ENCODE measurements at places on chromosomes 11 and 22.

DNA sequence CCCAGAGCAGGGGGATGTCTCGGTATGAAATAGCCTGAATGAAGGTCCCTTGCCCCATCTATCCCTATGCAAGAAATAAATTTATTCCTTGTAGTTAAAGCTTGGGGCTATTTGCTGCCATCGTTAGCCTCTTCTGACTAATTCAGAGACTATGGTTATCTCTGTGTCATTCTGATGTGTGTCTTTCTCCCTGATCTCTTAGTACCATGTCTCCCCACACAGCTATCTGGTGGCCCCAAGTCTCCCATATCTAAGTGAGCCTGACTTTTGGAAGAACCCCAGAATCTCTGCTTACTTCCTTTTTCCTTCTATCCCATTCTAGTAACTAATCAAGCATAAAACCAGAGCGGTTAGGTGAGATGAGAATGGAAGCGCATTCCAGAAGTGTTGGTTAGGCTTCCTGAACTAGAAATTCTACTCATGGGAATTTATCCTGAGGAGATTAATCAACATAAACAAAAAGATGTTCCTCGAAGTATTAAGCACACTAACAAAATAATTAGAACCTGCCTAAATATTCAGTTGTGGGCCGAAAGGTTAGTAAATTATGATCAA is 71.4 kb upstream of the BMAL1 start:
- H3K36me3 ChIP-seq: no peaks in the 10 kb centered on the region
- H3K4me3 ChIP-seq: no peak overlapping the region

DNA sequence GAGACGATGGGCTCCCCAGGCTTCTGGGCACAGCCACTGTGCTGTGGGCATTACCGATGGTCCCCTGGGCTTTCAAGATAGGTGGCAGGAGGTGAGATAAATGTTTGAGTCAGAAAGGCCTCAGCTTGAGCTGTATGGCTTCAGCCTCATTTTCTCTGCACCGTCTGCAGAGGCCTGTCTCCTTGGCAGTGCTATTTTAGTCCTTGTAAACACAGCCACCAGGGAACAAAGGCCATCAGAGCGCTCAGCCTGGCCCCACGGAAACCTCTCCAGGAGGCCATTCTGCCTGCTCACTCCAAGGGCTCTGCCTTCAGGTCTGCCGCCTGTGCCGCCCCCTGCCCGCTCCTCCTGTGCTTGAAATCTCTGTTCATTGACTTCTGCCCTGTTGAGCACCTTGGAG is 1424.9 kb downstream of the TBC1D22A start:
- H3K27ac ChIP-seq: no peak overlapping the region
- no peak for DNase-seq
- H3K36me3 ChIP-seq: no peaks in the 10 kb centered on the region

GRCh38 chr11:1746511-1746931 is 3.9 kb downstream of the IFITM10 start:
- H3K27ac ChIP-seq: peak overlapping the region; percentile 9
- DNase-seq: peak; percentile 76
- no peak overlapping the region for H3K4me3 ChIP-seq
- H3K27me3 ChIP-seq: peaks cover 7% of the 10 kb centered on the region

GRCh38 chr11:75350743-75351540 is 519 bp downstream of the ARRB1 start:
- peak overlapping the region; percentile 76 for H3K4me3 ChIP-seq
- peak; percentile 68 for DNase-seq
- peak overlapping the region; percentile 85 for H3K27ac ChIP-seq
- no peaks in the 10 kb centered on the region for H3K27me3 ChIP-seq
- peaks cover 23% of the 10 kb centered on the region for H3K36me3 ChIP-seq

- H3K36me3 ChIP-seq: no peaks in the 10 kb centered on the region
- H3K27me3 ChIP-seq: peaks cover 99% of the 10 kb centered on the region
- H3K4me1 ChIP-seq: peaks cover 6% of the 10 kb centered on the region
- H3K27ac ChIP-seq: no peak overlapping the region
- no peak for DNase-seq
- peak overlapping the region; percentile 34 for H3K4me3 ChIP-seq
Observed at GRCh38 chr11:44315947-44316658, 6.2 kb upstream of the ALX4 start.

DNA sequence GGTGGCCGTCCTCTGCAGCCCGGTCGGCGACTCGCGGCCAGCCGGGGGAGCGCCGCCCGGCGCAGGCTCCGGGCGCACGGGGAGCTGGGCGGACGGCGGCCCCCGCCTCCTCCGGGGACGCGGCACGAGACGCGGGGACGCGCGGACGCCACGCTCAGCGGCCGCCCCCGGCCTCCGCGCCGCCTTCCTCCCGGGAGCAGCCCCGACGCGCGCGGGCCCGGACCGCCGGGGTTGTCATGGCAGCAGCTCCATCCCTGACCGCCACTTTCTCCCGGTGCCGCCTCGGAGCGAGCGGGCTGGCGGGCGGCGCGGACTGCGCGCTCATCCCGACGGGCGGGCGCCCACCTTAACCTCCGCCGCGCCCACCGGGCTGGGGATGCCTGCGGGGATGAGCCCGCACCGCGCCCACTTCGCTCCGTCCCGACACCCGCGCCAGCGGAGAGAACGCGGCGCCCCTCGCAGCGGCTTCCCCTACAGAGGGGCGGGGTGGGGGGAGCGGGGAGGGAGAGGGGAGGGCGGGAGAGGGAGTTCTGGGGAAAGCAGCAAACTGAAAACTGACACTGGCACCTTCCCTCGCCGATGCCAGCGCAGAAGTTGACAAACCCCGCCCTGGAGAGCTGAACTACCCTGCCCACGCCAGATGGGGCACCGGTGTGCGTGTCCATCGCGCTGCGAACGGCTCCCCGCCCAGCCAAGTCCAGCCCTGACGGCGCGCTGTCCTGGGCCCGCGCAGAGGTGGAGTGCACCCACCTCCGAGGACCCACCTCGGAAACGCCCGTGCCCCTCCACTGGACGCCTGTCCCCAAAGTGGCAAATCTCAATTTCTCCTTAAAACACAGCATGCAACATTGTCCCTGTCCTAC is 588.4 kb downstream of the OPCML start:
- no peaks in the 10 kb centered on the region for H3K36me3 ChIP-seq
- H3K4me1 ChIP-seq: no peaks in the 10 kb centered on the region
- H3K4me3 ChIP-seq: no peak overlapping the region
- H3K27ac ChIP-seq: no peak overlapping the region

DNA sequence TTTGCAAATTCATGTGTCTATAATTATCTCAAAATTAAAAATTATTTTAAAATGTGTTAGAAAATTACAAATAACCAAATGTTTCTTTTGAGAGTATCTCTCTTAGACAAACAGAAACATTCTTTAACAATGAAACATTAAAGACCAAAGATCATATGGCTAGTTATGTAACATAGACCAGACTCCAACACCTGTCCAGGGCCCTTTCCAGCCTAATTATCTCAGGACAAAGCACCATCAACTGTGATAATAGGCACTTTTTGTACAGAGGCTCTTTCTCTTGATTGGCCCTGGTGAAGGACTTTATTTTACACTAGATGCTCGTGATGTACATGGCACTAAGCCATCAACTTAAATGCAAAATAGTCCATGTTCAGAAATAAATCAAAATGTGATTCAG is 5.0 kb upstream of the PLEKHA7 start:
- peaks cover 27% of the 10 kb centered on the region for H3K27me3 ChIP-seq
- no peak overlapping the region for H3K27ac ChIP-seq
- no peak overlapping the region for H3K4me3 ChIP-seq
- no peaks in the 10 kb centered on the region for H3K36me3 ChIP-seq
- peaks cover 7% of the 10 kb centered on the region for H3K4me1 ChIP-seq

GRCh38 chr11:120819003-120819402 is 204.9 kb upstream of the TBCEL start:
- no peak overlapping the region for H3K4me3 ChIP-seq
- H3K27ac ChIP-seq: no peak overlapping the region
- no peaks in the 10 kb centered on the region for H3K27me3 ChIP-seq
- no peaks in the 10 kb centered on the region for H3K36me3 ChIP-seq
- H3K4me1 ChIP-seq: no peaks in the 10 kb centered on the region

DNA sequence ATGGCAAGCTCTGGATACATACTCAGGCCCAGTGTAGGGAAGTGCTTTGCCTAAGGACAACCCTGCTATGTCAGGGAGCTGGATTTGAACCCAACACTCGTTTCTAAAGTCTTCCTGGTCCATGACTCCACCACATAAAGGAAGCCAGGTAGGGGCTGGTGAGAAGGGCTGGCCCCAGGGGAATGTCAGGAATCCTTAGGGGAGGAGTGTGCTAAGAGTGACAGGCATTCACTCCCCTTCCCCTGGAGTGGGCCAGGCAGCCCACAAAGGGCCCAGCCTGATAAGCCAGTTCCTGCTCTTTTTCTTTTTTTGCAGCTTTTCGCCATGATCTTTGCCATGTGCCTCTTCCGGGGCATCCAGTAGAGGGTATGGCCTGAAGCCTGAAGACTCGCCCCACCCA is 21.9 kb downstream of the TP53I11 start:
- H3K27me3 ChIP-seq: no peaks in the 10 kb centered on the region
- H3K27ac ChIP-seq: no peak overlapping the region
- H3K4me3 ChIP-seq: no peak overlapping the region
- DNase-seq: no peak
- H3K4me1 ChIP-seq: no peaks in the 10 kb centered on the region
- no peaks in the 10 kb centered on the region for H3K36me3 ChIP-seq

DNA sequence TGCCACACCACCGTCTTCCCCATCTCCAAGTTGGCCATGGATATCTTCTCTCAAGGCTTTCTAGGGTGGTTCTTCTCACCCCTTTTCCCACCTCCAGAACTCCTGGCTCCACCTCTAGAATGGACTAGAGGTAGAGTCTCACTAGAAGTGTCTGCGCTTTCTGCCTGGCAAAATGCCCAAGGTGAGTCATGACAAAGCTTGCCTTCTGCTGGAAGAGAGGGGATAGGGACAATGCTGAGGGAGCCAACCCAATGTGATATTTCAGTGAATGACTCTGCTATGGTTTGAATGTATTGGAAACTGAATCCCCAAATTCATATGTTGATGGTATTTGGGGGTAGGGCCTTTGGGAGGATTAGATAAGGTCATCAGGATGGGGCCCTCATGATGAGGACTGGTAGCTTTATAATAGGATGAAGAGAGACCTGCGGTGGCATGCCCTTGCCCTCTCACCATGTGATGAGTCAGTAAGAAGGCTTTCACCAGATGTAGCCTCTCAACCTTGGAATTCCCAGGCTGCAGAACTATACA is 4.1 kb upstream of the CD82 start:
- no peak overlapping the region for H3K4me3 ChIP-seq
- peaks cover 48% of the 10 kb centered on the region for H3K4me1 ChIP-seq
- H3K36me3 ChIP-seq: no peaks in the 10 kb centered on the region

GRCh38 chr22:33920197-33920540 is at the start of gene LARGE1:
LARGE1 (minus strand) TSS chr22:33920476.
- no peaks in the 10 kb centered on the region for H3K36me3 ChIP-seq
- peaks cover 20% of the 10 kb centered on the region for H3K4me1 ChIP-seq
- no peak within 1 kb of the TSS for H3K4me3 ChIP-seq
- peaks cover 70% of the 10 kb centered on the region for H3K27me3 ChIP-seq

DNA sequence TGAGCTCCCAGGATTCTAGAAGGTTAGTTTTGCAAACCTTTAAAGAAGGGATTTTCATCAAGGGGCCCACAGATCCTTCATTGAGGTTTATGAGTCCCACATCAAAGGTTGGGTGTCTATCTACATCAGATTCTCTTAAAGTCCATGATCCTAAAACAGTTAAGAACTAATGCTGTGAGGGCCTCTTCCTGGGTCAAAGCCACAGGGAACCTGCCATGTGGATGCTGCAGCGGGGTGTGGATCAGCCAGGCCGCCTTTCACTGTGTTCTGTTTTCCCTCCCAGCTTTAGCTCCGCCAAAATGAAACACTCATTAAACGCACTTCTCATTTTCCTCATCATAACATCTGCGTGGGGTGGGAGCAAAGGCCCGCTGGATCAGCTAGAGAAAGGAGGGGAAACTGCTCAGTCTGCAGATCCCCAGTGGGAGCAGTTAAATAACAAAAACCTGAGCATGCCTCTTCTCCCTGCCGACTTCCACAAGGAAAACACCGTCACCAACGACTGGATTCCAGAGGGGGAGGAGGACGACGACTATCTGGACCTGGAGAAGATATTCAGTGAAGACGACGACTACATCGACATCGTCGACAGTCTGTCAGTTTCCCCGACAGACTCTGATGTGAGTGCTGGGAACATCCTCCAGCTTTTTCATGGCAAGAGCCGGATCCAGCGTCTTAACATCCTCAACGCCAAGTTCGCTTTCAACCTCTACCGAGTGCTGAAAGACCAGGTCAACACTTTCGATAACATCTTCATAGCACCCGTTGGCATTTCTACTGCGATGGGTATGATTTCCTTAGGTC is 5.3 kb downstream of the SERPIND1 start:
- no peak overlapping the region for H3K27ac ChIP-seq
- H3K36me3 ChIP-seq: peaks cover 95% of the 10 kb centered on the region
- no peaks in the 10 kb centered on the region for H3K4me1 ChIP-seq
- DNase-seq: no peak

GRCh38 chr11:115780646-115781362 is 276.6 kb upstream of the CADM1 start:
- no peak overlapping the region for H3K27ac ChIP-seq
- H3K4me3 ChIP-seq: no peak overlapping the region
- H3K4me1 ChIP-seq: no peaks in the 10 kb centered on the region
- DNase-seq: no peak
- H3K36me3 ChIP-seq: no peaks in the 10 kb centered on the region

- DNase-seq: no peak
Observed at GRCh38 chr11:44760917-44761550, 34.3 kb downstream of the TSPAN18 start.

GRCh38 chr22:49424893-49425270 is 402.8 kb downstream of the BRD1 start:
- no peaks in the 10 kb centered on the region for H3K27me3 ChIP-seq
- H3K27ac ChIP-seq: no peak overlapping the region
- H3K4me3 ChIP-seq: no peak overlapping the region
- H3K36me3 ChIP-seq: no peaks in the 10 kb centered on the region
- H3K4me1 ChIP-seq: no peaks in the 10 kb centered on the region

- no peaks in the 10 kb centered on the region for H3K36me3 ChIP-seq
- no peak overlapping the region for H3K4me3 ChIP-seq
- H3K27me3 ChIP-seq: peaks cover 27% of the 10 kb centered on the region
- no peak overlapping the region for H3K27ac ChIP-seq
- no peaks in the 10 kb centered on the region for H3K4me1 ChIP-seq
- no peak for DNase-seq
Observed at GRCh38 chr22:30804626-30805025, 110.0 kb downstream of the OSBP2 start.

Measured in CD14-positive monocyte (primary cell).